ENCODE measurements at places on chromosomes 12 and 14.

DNA sequence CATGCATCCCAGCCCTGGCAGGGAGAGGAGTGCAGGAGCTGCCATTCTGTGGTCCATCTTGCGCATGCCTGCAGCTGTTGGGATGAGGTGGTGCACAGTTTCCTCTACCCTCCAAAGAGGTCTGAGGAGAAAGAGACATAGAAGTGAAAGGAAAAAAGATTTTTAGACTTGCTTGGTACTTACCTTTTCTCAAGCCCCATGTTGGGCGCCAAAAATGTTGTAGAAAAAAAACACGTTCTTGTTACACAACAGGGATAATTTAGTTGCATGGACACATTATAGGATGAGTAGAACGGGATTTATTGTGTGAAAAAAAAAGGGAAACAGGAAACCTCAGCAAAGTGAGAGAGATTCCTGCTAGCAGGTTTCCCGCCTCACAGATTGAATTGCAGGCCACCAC, 244.4 kb upstream of the GARIN2 start:
- DNase-seq: no peak

DNA sequence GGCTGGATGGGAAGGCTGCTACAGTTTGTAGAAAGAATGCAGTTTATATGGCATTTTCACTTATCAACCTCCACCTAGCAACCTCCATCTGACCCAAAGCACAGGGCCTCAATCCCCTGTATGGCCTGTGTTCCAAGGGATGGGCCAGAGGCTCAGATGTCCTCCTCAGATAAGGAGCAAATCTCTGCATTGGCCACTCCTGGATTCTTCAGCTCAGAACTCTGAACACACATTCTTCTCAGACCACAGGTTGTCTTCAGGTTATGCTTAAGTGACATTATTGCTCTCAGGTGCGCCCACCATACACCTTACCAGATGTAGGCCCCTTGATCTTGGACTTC, 47.9 kb upstream of the JDP2 start:
- DNase-seq: no peak

GRCh38 chr12:2294651-2295475, 242.1 kb downstream of the CACNA1C start:
- no peak for DNase-seq

DNA sequence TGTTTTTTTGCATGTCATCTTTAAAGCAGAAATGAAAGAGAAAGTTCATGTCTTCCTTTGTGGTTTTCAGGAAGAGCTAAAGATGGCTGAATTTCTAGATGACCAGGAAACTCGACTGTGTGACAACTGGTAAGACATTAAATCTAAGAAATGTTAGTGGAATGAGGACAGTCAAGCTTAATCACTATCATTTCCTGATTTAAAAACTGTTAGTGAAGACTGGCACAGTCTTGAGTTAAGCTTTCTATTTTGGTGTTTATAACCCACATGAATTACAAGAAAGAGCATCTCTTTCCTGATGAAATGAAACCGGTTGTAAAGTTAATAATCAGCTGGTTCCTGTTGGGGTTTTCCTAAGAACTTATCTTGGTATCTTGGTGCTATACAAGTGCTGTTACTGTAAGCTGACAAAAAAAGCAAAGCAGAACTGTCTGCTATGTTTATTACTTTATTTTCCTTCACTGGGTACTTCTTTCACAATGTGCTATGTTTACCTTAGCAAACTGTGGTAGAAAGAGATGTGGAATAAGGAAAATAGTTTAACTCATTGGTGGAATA, 5.2 kb downstream of the TRAFD1 start:
- DNase-seq: no peak
